ENCODE measurements at places on chromosomes 6 and 20.

DNA sequence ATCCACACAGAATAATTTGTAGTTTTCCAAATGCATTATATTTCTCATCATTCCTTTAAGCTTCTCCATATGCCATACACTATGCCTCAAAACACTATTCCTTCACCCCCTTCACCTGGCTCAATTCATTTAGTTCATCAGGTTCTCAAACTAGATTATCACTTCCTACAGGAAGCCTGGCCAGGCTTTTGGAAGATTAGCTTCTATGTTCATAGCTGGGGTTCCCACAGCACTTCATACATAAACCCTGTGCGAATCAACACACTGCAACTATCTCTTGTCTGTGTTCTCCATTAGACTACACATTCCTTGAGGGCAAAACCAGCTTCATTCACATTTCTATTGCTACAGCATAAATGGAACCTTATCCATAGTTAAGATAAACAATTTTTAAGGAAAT lies 40.5 kb upstream of the PLN start:
- DNase-seq, result no peak

DNA sequence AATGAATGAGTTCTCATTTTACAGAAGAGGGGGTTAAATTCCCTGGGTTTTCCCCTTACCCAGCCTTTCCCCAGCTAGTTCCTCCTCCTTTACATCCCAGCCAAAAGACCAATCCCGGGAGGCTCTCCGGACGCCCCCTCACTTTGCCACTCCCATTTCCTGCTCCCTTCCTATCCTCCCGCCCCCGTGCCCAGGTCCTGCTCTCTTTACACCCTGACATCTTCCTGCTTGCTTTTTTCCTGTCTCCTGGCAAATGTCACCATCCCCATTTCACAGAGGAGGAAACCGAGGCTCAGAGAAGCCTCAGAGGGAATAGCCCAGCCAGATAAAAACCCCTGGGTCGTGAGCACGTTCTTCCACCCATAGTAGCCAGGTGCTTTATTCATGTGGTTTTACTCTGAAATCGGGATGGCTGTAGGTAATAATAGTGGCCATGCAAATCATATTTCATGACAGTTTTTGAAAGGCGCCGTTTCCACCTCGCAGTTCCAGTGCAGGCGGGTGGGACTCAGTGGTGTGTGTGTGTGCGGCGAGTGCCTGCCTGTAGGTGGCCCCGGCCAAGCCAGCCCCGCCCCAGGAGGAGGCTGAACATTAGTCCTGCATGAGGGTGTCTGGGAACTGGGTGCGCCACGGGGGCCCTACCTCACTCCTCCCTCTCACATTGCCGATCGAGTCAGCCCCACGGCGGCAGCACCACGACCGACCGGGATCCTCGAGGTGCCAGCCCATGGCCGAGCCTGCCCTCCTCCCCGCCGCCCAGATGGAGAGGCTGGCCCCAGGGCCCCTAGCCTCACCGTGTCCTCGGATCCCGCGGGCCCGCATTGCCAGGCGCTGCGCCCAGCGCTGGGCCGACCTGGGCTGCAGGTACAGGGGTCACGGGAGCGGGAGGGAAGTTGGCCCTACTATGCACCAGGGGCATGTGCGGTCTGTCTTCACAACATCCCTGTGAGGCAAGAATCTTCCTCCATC lies at the start of gene ARHGAP40:
Gene ARHGAP40, plus strand, starts transcription at position 594 of the 969 bp plus-strand sequence.
- no peak for DNase-seq

- DNase-seq, result no peak
These were observed 98.5 kb downstream of the HDGFL1 start for GRCh38 chr6:22667855-22668254.

DNA sequence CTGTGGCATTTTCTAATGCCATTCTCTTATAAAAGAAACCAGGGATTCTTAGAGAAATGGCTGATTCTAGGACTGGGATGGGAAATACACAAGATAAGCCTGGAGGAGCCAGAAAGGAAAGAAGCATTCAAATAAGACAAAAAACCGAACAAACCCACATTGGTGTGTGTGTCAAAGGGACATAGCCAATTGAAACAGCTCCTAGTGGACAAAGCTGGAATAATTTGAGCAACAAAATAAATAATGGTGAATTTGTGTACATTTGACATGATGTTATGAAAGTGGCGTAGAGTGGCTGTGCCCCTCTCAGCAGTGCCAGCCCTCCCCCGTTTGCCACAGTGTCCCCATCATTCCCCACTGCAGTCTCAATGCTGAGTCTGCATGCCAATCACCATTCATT lies 55.5 kb downstream of the B3GAT2 start:
- no peak for DNase-seq

GRCh38 chr6:110398778-110399177 lies 16.6 kb downstream of the DDO start:
- DNase-seq, result no peak

DNA sequence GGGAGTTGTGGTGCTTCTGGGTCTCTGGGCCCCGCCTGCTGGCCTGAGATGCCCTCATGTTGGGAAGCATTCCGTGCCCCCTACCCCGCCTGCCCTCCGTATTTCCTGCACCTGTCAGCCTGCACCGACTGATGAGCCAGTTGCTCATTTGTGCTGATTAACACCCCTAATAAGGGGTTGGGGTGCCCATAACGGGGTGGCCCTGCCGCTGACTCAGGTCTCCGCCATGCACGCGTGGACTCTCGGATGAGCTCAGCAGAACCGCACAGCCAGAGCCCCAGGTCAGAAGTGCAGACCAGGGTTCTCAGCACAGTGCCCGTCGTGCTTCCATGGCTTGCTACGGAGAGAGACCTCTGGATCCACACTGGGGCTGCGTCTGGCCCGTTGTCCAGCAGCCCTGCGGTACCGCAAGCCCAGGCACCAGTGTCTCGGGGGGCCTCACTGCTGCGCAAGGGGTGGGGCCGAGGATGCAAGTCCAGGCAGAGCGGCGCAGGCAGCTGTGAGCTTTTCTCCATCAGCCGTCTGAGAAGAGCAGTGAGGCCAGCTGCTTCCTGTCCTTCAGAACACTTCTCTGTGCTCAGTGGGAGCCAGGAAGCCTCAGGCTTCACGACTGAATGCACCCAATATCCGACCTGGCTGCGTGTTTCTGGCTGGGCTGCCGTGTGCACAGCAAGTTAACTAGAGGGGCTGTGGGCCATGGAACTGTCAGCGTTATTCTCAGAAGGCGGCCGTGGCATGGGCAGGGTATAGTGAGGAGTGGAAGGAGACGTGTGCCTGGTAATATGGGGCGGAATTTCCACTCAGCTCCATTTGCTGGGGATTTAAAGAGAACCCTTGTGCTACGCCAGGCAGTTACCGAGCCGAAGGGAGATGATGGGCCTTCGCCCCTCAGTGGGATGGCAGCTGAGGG lies 18.6 kb downstream of the MTG2 start:
- DNase-seq, result no peak

GRCh38 chr6:30113841-30114240 lies 951 bp upstream of the TRIM31 start:
- no peak for DNase-seq

- DNase-seq, result no peak
These were observed 103.1 kb downstream of the TNFRSF21 start for GRCh38 chr6:47206626-47207025.

DNA sequence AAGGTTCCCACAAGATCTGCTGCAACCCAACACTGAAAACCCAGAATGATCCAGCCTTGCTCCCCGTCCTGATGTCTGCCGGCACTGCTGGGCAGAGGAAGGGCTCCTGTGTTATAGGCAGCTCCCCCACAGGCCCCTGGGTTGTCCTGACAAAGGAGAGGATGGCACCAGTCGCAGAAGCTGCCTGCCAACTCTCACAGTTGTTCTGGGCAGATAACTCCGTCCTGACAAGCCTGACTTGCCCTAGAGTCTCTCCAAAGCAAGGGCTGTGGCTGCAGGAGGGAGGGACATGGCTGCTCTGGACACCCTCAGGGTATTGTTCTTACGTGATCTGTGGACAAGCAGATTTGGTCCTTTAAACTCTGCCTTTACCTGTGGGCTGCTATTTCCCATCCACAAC lies 243.8 kb downstream of the CDH26 start:
- DNase-seq, result no peak

GRCh38 chr6:44569931-44570385 lies 182.5 kb downstream of the CDC5L start:
- DNase-seq, result no peak

- no peak for DNase-seq
These were observed 19.2 kb upstream of the HAO1 start for GRCh38 chr20:7959484-7959883.

Measured in activated CD8-positive, alpha-beta memory T cell treated with anti-CD3 and anti-CD28 coated beads for 48 hours (primary cell).